Fibroblast of skin of scalp (primary cell): ENCODE measurements at places on chromosomes 16 and 17.

- DNase-seq = peak; percentile 29
These were observed 5.5 kb downstream of the USP32 start for GRCh38 chr17:60386147-60387058.

DNA sequence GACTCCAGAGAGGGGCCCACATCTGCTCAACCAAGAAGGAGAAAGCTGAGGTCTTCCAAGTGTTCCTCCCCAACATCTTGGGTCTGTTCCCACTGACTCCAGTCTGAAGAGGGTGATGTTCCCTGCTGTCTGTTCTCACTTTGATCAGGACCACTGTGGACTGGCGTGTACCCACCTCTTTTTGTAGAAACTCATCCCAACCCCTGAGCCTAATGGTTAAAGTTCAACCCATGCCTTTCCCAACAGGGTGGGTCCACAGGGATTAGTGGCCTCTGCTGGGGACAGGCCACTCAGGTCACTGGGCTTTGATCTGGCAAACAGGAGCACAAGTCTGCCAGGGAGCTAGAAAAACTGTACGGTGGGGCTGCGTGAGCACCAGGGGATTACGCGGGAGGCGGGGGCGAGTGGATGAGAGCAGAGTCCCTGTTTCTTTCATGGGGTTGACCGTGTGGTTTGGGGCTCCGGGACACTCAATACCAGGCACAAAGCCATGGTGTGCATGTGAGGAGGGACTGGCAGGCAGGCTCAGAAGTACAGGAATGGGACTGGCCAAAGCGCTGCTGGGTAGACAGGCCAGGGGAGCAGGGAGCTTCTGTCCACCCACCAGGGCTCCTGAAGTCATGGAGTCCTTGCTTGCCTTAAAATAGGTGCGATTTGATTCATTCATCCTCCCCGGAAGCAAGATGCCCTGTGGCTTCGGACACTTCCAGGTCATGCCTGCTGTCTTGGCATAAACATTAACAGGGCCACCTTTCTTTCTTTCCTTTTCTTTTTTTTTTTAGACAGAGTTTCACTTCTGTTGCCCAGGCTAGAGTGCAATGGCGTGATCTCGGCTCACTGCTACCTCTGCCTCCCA, at the start of gene CA5A:
TSS of gene CA5A (minus strand) at position 155 of the 856 bp plus-strand sequence. CDS start at position 76, 79 bp downstream.
- no peak for DNase-seq

DNA sequence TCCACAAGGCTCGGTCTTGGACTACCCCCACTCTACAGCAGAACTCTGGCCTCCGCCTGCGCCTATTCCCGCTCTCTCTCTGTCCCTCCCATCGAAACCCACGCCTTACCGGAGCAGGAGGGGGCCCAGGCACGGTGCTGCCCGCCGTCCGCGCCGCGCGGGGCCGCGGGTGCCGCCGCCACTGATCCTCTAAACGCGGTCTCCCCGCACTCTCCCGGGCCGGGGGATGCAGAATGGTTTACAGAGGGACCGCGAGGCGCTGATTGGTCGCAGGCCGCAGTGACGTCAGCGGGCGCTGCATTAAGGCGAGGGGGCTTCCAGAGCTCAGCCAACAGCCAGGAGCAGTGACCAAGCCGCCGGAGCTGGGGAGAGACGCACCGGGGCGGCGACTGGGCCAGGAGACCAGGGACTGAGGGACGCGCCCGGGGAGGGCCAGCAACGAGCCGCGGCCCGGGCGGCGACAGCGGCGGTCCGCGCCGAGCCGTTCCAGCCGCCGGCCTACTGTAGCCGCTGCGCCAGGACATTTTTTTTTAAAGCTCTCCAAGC, 747 bp upstream of the LHX1 start:
- DNase-seq = no peak

DNA sequence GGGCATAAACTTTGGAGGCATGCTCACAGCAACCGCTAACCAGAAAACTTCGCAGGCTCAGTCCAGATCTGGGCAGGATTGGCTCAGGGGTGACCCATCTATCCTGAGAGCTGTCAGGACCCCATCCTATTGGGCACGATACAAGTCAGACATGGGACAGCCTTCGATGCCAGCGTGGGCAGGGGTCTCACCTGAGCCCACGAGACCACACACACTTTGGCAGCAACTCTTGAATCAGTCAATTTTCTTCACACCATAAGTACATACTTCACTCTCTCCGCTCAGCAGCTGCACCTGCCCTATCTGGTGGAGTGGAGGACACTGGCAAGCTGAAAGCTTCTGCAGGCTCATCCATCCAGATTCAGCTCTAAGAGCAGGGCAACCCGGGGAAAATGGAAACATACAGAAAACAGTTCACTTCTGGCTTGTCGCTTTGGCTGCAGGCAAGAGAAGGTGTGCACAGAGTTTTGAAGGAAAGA, 48.3 kb downstream of the ZFHX3 start:
- DNase-seq = no peak

GRCh38 chr16:55469821-55470532, 9.0 kb upstream of the MMP2 start:
- no peak for DNase-seq

DNA sequence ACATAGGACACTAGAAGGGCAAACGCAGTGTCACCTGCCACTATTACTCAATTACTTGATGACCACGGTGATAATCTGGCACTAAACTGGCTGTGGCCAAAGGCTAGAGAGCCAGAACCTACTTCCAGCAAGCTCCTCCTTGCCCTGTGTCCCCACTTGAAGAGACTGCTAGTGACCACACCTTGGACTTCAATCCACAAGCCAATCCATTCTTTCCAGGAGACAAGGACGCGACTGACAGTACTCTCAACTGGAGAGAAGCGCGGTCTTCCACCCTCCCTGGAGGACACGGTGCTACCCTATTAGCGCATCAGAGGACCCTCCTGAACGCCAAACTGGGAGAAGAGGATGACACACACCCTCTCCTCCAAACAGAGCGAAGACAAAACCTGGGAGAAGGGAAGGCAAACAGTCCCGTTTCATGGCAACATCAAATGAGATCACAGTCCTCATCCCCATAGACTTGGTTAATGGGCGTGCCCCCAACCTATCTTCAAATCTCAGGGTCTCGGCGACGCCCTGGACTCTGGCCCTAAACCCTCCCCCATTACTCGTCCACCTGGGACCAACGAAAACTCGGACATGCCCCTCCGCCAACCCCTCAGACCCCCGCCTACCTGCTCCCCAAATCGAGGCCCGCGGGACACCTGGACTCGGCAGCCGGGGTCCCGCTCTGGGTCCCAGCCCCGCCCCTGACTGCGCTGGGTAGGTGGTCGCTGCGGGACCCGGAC, 508 bp downstream of the FLCN start:
- peak; percentile 24 for DNase-seq

GRCh38 chr16:84396537-84397008, 28.2 kb downstream of the ATP2C2 start:
- DNase-seq = no peak

DNA sequence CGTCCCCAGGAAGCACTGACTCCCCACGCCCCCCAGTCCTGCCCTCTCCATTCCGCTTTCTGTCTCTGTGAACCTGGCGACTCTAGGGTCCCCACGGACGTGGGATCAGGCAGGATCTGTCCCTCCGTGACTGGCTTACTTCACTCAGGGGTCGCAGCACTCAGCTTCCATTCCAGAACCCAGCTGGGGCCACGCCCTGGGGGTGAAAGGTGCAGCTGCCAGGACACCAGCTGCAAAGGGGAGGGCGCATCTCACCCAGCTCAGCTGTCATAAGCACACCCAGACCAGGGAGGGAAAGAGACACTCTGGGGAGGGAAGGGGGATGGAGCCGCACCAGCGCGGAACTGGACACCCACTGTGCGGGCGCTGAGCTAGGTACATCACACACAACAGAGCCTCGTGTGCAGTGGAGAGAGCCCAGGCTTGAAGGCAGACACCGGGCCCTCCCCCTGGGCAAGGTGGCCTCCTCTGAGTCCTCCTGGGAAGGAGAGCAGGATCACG, 18.5 kb upstream of the HEXD start:
- no peak for DNase-seq

- DNase-seq = no peak
These were observed 17.1 kb downstream of the ZNF768 start for GRCh38 chr16:30509081-30509765.

DNA sequence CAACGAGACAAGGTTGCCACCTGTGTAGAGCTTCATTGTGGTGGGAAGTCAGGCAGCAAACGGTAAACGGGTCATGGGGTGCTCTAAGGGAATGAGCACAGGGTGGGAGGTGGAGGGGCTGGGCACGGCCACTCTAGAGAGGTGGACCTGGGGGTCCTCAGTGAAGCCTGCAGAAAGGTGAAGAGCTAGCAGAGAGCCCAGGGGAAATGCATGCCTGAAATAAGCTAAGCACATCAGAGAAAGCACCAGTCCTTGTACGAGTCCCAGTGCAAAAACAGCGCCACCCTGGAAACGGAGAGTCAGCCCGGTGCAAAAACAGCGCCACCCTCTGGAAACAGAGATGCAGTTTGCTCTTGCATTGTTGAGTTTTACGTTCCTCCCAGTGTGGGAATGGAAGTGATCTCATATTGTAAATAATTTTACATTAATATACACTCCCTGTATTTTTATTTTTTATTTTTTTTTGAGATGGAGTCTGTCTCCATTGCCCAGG, 65.0 kb downstream of the TBC1D16 start:
- peak; percentile 27 for DNase-seq

- no peak for DNase-seq
These were observed 470.7 kb upstream of the RBFOX1 start for GRCh38 chr16:6861815-6862477.

DNA sequence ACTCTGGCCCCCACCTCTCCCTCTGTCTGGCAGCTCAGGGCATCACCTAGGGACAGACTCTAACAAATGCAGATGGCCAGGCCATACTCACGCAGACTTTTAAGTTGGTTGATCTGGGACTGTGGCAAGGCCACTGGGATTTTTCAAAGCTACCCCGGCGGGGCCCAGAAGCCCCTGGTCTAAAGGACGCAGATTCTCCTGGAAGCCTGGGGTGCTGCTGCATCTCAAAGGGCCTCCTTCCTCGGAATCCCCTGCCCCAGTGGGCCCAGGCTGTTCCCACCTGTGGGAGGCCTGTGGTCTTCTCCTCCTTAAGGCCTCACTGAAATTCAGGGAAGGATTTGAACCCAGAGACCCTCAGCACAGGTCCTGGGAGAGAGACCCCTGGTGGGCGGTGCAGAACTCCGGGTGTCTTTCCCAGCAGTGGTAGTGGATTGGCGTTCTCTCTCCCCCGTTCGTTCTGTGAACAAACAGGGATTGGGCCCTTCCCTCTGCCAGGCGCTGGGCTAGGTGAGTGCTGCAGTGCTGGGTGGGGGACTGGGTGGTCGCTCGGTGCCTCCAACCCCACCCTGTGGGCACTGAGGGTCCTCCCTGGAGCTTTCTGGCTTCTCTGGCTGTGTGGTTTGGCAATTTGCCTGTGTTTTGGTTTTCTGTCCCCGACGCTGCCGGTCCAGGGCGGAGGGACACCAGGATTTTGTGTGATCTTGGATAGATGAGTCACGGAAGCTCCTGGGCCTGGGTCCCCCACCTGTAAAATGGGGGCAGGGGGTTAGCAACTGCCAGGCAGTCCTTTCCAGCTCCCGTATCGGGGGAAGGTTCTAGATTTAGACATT, 160.5 kb upstream of the GSE1 start:
- no peak for DNase-seq

GRCh38 chr16:29656688-29657523, 6.1 kb upstream of the SPN start:
- DNase-seq = no peak

DNA sequence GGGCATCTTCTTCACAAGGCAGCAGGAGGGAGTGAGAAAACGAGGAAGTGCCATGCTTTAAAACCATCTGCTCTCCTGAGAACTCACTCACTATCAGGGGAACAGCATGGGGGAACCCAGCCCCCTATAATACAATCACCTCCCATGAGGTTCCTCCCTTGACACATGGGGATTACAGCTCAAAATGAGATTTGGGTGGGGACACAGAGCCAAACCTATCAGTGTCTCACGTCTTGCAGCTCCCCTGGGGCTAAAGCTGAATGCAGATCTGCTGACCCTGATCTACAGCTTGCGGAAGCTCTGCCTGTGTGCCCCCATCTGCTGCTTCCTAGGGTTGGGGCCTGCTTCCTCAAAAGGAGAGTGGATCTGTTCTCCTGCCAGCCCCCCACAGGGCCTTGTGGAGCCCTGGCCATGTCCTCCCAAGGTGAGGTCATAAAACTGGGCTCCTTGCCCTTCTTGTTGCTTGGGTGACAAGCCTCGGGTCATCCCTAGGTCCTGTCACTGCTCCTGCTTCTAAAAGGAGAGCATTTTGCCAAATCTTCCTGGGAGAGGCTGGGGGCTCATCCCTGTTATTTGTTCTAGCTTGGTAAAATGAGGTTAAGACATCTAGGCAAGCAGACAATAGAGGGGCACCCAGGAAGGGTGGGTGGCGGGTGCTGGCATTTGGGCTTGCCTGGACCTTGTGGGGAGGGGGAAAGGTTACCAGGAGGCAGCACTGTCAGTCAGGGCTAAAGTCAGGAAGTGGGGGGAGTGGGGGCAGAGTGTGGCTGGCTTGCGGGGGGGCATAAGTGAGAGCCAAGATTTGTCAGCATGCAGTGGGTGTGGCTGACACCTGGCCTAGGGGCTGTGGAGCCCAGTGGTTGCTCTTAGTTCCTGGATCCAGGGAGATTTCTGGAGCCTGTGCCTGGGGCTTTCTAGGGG, 16.0 kb downstream of the KRT33A start:
- DNase-seq = no peak

- no peak for DNase-seq
These were observed 438 bp upstream of the KCNJ12 start for GRCh38 chr17:21375757-21376080.
